Liver (tissue), 10 donors: ENCODE measurements at places on chromosomes 11 and 22. TPM values are rescaled to one million over a fixed set of nuclear protein-coding genes. Genes with fewer than 3 reads are reported as not detected.

Gene RPL27A
- total RNA-seq: 693 TPM

DNA sequence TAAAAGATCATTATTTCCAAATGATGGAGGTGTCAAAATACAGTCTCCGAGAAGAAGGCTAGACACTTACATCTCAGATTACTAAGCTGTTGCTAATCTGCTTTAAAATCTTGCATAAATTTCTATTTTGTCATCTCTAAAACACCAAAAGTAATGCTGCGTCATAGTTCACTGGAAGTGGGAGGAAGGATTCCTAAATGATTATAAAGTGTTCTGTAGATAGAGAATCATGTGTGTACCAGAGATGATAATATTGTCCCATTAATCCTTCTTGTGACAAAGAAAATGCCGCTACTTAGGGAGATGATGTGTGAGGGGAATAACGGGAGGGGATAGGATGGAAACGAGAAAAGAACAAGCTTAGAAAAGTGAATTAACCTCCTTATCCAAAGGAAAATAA, 268.6 kb downstream of the JRKL start:
- DNase-seq: no peak

Gene PITPNM1
- 6.9 TPM for total RNA-seq

DNA sequence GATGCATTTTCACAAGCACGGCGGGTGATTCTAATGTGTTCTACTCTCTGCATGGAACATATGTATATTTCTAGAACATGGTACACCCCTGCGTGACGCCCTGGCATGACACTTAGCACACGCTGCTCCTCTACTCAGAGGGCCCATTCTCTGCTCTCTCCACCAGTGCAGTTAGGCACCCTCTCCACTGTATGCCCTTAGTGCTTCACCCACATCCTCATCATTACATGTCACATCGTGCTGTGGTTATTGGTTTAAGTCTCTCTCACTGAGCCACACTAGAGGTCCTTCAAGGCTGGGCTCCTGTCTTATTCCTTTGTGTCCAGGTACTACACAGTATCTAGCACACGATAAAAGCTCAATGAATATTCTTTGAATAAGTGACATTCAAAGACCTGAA, 16.7 kb downstream of the TMPRSS13 start:
- peak; percentile 16 for DNase-seq
